ENCODE measurements at places on chromosomes 7 and 10.

GRCh38 chr7:83161899-83162401, 734 bp downstream of the PCLO start:
- DNase-seq, result no peak

DNA sequence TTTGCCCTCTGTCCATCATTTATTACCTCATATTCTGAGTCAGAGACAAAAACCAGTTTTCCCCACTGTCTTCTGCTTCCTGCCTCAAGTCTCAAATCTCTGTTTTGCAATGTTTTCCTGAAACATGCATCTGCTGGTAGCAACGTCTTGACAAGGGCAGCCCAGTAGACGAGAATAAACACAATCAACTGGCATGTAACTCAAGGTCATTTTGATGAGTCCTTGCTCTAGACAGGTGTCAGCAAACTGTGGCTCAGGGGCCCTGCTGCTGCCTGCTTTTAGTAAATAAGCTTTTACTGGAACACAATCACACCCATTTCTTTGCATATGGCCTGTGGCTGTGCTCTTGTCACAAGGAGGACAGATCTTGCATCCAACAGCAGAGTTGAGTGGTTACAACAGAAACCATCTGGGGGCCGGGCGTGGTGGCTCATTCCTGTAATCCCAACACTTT, 59.8 kb downstream of the ITIH5 start:
- DNase-seq, result no peak

DNA sequence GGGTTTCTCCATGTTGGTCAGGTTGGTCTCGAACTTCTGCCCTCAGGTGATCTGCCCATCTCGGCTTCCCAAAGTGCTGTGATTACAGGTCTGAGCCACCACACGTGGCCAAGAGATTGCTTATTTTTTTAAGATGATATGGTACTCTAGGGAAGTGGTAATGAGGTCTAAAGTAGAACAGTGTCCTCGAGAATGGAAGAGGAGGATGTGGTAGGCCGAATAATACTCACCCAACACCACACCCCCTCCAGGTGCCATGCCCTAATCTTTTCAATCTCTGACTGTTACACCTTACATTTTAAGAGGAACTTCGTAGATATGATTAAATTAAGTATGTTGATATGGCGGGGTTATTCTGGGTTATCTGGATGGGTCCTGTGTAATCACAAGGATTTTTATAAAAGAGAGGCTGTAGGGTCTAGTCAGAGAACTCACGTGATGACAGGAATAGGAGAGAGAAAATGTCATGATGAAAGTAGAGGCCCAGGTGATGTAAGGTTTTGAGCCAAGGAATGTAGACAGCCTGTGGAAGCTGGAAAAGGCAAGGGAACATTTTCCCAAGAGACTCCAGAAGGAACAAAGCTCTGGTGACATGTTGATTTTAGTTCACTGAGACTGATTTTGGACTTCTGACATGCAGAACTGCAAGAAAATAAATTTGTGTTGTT, 29.5 kb downstream of the CDK13 start:
- DNase-seq, result no peak

GRCh38 chr7:30212701-30213111, 71.7 kb upstream of the ZNRF2 start:
- DNase-seq, result no peak

- no peak for DNase-seq
Observed at GRCh38 chr10:78762086-78762630, 306.6 kb upstream of the ZMIZ1 start.

- no peak for DNase-seq
Observed at GRCh38 chr7:74226633-74227032, 16.8 kb downstream of the LAT2 start.

DNA sequence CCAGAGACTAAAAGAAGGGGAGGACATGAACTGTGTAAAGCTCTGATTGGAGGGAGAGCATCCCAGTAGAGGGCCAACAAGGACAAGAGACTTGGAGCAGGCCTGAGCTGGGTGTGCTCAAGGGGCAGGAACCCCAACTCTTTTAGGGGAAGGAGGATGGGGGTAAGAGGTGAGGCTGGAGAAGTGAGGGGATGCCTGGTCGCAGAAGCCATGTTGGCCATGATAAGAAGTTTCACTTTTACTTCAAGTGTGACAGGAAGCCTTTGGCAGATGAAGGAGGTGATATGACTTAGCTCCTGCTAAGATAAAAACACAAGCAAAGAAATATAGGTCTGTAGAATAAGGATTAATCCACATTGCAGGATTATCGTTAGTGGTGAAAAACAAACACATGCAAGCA, 208.3 kb downstream of the JAZF1 start:
- no peak for DNase-seq

- no peak for DNase-seq
Observed at GRCh38 chr10:99920901-99921300, 88.8 kb downstream of the DNMBP start.

- DNase-seq, result no peak
Observed at GRCh38 chr10:132549371-132549770, 11.8 kb downstream of the INPP5A start.

DNA sequence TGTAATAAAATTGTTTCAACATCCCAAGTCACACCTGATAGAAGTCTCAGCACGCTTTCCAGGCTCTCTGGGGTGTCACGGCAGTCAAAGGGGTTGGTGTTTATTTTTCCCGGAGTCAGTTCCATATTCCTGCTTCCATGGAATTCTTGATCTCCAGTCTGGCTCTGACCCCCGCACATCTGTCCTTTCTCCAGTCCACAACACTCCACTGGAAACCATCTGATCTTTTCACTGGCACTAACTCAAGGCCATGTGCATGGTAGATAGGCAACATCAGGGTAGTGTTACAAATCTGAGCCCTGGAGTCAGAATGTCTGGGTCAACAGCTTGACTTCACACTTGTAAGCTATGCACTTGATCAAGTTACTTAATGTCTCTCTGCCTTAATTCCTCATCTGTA, 176.2 kb downstream of the WDR11 start:
- DNase-seq, result no peak

- no peak for DNase-seq
Observed at GRCh38 chr7:5349437-5350173, 66.9 kb downstream of the SLC29A4 start.

DNA sequence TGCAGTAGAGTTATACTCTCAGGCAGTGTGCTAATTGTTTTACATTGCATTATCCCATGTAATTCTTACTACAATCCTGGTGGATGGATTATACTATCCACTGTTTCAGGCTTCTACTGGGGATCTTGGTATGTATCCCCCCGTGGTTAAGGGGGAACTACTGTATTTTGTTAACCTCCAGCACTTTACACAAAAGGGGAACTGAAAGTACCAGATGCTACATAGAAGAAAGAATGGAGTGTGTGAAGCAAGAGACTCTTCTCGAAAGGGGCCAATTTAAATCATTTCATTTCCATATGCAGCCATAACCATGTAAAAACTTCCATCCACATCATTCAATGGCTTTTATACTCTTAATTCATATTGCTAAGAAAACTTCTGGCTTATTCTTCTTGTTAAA, 69.4 kb downstream of the C1GALT1 start:
- no peak for DNase-seq

DNA sequence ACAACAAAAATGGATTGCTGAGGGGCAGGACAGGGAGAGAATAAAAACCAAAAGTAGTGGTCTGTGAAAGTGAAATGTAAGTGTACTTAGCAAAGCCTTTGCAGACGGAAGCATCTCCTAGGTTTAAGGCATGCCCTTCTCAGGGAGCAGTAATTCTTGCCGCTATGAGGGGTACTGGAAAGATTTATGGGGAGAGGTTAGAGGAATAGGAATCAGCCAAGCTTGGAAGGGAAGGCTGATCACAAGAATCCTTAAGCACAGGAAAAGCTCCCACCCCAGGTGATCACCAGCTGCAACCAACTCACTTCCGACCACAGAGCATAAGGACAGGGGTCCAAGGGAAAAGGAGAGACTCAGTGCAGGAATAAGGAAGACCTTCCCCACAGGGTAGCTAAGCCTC, 10.3 kb downstream of the GFRA1 start:
- no peak for DNase-seq

DNA sequence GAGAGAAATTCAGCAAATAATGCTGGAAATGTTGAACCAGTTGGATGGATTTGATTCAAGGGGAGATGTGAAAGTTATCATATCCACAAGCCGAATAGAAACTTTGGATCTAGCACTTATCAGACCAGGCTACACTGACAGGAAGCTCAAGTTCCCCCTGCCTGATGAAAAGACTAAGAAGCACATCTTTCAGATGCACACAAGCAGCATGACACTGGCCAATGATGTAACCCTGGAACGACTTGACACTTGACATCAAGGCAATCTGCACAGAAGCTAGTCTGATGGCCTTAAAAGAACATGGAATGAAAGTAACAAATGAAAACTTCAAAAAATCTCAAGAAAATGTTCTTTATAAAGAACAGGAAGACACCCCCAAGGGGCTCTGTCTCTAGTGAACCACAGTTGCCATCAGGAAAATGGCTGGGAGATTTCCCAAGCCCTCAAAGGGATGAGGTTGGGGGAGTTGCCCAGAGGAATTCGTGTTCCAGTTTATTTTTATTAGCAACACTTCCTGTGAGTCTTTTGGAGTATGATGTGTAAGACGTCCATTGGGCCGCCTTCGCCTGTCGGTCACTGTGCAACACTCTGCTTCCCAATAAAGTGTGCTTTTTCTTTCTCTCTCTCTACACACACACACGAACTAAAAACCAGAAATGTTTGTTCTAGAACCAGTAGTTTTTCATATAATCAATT, 200.0 kb downstream of the HIBADH start:
- DNase-seq, result no peak

GRCh38 chr10:13439313-13440184, 89.3 kb downstream of the BEND7 start:
- no peak for DNase-seq

GRCh38 chr10:10985361-10985760, 32.3 kb upstream of the CELF2 start:
- no peak for DNase-seq

DNA sequence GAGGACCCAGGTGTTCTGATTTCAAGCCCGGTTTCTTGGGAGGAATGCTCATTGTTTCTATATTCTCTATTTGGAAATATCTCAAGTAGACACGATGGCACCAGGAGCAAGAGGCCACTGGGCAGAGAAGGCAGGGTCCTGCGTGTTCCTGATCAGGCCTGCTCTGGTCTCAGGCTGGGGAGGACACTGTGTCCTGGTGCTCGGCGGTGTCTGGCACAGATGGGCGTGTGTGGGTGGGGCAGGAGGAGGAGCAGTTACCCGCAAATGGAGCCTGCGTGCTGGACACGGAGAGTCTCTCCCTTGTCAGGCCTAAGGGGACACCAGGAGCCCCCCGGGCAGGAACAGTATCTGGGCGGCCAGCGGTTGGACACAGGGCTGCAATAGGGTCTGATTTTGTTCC, 25.9 kb upstream of the GOLGA7B start:
- DNase-seq, result no peak

DNA sequence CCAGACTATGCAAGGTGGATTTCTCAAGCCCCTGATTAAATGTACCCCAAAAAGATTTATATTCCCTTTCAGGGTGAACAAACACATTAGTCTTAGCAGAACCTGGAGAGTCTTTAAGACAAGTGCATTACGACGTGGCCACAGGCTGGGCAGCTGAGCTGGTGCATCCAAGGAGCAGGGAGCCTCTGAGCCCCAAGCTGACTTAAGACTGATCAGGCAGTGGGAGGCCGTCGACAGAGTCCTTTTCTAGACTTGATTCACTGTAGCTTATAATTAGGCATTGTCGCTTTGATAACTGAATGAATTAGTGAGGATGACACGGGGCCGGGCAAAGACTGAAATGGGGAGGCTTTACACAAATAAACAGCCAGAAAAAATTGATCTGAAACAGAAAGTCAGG, 353.2 kb downstream of the GPAM start:
- DNase-seq, result no peak

GRCh38 chr10:7231509-7232414, 179.1 kb downstream of the SFMBT2 start:
- no peak for DNase-seq

DNA sequence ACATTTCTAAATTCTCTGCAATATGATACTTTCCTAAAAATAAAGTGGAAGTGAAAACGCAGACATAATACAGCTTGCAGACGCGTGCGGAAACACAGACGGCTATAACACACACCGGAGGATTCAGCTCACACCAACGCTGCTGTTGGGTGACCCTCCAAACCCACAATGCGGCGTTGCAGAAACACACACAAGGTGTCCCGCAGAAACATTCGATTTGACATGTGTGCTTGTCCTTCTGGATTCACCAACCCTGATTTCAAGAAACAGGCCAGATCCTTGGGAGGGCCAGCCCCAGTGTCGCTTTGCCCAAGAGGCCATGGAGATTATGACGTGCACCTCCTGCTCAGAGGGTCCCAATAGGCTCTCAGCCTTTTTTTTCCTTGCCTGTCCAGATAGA, 136.7 kb upstream of the TCERG1L start:
- DNase-seq, result no peak

DNA sequence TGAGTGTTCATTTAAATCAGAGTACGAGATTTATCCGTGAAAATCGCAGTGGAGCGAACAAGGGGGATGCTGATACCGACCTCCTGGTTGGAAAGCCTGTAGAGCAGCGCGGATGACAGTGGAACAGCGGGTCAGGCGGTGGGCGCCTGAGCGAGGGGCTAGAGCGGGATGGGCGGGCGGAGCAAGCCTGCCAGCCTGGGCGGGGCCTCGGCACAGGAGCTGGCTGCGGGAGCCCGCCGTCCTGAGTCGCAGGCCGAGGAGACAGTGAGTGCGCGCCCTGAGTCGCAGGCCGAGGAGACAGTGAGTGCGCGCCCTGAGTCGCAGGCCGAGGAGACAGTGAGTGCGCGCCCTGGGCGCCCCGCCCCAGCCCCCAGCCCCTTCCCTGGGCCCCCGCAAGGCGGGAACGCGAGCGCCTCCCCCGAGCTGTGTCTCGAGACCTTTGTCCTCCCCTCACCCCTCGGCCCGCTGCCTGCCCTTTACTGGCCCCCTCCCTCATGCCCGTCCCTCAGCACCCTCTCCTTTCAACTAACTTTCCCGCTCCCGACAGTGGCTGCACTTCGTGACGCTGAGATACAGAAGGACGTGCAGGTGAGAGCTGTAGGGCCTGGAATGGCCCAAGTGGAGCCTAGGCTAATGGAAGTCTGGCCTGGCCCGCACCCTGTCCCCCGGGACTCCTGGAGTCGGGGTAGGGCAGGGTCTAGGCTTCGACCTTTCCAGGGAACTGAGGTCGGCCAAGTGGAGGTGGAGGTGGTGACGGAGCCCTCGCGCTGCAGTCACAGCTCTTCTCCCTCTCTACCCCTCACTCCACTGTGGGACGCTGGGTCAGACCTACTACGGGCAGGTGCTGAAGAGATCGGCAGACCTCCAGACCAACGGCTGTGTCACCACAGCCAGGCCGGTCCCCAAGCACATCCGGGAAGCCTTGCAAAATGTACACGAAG, at the start of gene AS3MT:
Gene AS3MT (plus strand): TSS at position 213 of the 941 bp plus-strand sequence. CDS start 123 bp downstream, at position 336.
- DNase-seq, result no peak
